ENCODE measurements at places on chromosomes 11 and 22.
A peak's percentile ranks its signal among the peaks of the same experiment; 100 is the strongest.

- DNase-seq, result no peak
Measured at GRCh38 chr11:96465512-96465911, 75.7 kb downstream of the JRKL start.

GRCh38 chr11:66388780-66389386 lies 17.3 kb upstream of the SLC29A2 start:
- DNase-seq, result peak; percentile 66

GRCh38 chr22:17411213-17411612 lies 42.0 kb downstream of the CECR2 start:
- DNase-seq, result peak; percentile 41

GRCh38 chr11:67053896-67054329 lies 2.7 kb upstream of the RHOD start:
- DNase-seq, result peak; percentile 37

DNA sequence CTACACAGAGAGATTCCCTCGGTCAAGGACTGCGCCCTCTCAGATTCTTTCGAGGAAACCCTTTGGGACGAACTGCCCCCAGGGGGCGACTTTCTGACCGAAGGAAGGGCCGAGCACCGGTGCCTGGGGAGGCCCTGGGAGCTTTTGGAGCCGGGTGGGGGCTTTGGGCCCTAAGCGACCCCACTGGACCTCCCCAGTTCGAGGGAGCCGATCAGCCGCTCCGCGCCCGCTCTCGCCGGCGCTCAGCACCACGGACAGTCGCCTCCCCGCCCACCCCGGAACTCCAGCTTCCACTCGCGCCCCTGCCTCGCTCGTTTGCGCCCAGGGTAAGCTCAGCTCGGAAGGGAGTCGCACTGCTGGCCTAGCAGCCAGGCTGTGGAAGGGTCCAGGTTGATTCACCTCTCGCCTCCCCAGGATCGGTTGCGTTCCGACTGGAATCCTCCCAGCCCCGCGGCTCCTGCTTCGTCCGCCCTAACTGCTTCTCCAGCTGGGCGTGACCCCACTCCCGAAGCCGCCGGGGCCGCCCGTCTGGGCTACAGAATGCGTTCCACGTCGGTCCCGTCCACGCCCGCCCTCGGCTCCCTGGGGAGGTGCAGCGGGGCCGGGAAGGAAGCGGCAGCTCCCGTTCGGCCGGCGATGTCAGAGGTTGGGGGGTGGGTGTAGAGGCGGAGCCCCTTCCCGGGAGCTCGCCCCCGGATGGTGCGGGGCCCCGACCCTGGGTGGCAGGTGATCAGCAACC lies 428 bp downstream of the SCN3B start:
- DNase-seq, result peak; percentile 26

- DNase-seq, result no peak
Measured at GRCh38 chr11:103327721-103328120, 218.5 kb downstream of the DYNC2H1 start.

DNA sequence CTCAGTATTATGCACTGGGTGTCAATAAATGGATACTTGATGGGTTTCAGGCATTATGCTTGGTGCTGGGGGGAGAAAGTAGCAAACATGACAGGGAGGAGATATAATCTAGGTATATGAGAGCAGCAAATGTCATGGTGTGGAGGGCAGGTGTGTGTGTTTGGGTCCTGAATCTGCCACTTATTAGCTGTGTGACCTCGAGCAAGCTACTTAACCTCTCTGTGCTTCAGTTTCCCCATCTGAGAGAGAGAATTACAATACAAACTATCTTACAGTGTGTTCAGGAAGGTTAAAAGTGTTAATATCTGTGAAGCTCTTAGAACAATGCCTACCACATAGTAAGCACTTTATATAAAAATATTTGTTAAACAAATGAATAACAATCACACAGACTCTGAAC lies 2.8 kb downstream of the SLC22A8 start:
- no peak for DNase-seq

DNA sequence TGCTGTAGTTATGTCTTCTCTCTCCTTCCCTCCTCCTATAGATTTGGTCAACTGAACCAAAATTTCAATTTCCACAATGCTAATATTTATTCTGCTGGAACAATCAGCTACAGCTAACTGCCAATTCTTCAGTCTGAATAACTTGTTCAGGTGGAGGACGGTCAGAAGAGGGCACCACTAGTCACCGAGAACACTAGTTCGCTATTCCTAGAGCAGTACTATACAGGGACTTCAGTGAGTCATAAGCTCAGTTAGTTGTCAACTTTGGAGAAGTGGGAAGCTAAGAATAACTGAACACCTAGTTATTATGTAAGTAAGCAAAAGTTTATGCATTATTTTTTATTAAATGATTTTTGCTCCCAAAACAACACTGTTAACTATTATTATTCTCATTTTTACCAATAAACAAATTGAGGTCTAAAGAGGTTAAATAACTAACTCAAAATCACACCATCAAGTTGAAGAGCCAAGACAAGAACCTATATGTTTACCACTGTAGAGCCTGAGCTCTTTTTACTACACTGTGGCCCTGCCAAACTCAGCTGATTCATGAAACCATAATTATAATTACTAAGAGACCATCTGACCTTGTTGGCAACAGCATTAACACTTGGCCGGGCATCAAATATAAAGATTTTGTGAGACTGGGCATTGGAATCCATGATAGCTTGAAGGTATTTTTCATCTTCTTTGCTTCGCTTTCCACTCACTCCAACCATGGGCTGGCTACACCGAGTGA lies 59.0 kb downstream of the CEP57 start:
- DNase-seq, result peak; percentile 74

GRCh38 chr11:72912253-72912652 lies 98.0 kb downstream of the ATG16L2 start:
- no peak for DNase-seq

DNA sequence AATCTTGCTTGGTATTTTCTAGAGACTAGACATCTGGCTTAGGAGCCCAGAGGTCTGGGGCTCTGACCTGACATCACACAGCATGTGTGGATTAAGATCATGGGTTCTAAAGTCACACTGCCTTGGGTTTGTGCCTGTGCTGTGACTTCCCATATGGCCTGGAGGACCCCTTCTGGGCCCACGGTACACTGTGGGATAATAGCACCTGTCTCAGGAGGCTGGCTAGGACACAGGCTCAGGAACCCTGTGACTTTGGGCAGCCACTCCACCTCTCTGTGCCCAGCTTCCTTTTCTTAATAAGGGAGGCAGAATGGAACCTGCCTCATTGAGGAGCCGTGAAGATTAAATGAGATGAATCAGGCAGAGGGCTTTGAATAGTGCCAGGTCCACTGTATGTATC lies 99.2 kb upstream of the B3GAT1 start:
- DNase-seq, result no peak

- DNase-seq, result no peak
Measured at GRCh38 chr11:2207773-2208621, 36.4 kb upstream of the TH start.

DNA sequence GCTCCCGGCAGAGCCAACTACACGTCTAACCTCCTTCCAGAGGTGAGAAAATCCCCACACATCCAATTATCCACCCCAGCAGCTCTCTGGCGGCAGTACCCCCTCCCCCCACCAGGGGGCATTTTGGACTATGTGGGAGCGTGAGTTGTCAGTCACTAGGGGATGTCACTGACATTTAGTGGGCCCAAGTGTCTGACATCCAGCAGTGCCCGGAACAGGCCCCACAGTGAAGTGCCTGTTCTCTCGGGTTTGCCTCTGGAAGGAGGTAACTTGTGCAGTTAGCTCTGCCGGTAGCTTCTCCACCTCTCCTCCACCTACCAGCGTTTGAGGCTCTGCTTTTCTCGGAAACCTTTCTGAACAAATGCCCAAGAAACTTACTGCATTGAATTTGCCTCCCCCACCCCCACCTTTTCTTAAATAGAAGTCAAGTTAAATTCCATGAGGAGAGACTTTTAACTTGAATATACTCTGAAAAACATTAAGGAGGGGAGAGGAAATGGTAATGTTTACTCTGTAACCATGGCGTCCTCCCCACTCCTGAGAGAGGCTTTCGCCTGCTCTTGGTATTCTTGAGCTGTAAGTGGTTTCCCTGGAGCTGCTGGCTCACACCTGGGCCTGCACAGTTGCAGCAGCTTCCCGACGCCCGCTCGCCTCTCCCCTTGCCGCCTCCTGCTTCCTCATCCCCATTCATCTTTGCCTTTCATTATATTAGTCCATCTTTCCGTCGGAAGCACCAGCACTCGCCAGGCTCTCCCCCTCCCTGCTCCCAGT lies 112.8 kb downstream of the WNT7B start:
- peak; percentile 38 for DNase-seq

- DNase-seq, result peak; percentile 92
Measured at GRCh38 chr11:12862696-12863469, 146.2 kb upstream of the RASSF10 start.

DNA sequence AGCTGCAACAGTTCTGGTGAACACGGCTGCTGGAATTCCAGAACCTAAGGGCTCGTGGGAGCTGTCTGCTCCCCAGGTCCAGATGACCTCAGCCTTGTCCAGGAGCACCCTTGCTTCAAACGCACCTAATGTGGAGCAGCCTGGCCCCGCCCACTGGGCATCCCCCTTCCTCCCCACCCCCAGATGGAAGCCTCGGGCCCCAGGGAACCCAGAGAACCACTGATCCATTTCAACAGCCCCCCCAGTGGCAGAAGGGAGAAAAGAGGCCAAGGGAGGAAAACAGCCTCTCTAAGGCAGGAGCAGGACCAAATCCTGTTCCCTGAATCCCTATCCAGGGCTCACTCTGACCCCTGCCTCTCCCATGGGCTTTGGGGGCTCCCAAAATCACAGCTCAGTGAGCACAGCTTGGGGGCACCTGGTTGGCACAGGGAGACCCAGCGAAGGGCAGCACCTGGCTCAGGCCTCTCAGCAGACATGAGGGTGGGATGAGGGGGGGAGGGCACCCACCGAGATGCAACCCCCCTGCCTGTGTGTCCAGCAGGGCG lies 1.2 kb downstream of the CYTH4 start:
- DNase-seq, result no peak

GRCh38 chr11:113377681-113378412 lies 9.7 kb upstream of the ANKK1 start:
- peak; percentile 27 for DNase-seq

DNA sequence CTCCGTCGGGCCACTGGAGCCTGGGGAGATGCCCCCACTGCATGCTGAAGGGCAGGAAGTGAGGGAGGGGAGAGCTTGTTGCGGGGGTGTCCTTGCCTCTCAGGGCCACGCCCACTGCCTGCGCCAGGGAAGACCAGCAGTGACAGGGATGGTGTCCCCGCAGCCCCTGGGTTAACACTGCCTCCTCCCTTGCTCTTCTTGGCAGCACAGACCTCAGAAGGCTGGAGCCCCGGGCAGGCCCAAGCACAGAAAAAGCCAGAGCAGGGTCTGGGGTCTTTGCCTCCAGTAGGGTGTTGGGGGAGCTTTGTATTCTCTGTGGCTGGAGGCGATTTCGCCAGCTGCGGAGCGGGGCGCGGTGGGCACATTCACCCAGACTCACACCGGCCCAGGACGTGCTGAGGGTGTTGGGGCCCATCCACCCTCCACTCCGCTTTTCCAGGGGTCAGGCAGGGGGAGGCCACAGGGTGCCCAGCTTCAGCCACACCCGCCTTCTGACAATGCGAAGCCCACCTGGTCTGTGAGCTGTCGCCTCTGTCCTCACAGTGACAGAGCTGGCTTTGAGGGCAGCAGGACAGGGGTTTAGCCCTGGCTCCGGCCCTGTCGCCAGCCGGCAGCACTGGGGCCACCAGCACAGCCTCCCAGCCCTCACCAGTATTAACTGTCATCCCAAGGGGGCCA lies 83.7 kb downstream of the CDKN1C start:
- DNase-seq, result no peak

DNA sequence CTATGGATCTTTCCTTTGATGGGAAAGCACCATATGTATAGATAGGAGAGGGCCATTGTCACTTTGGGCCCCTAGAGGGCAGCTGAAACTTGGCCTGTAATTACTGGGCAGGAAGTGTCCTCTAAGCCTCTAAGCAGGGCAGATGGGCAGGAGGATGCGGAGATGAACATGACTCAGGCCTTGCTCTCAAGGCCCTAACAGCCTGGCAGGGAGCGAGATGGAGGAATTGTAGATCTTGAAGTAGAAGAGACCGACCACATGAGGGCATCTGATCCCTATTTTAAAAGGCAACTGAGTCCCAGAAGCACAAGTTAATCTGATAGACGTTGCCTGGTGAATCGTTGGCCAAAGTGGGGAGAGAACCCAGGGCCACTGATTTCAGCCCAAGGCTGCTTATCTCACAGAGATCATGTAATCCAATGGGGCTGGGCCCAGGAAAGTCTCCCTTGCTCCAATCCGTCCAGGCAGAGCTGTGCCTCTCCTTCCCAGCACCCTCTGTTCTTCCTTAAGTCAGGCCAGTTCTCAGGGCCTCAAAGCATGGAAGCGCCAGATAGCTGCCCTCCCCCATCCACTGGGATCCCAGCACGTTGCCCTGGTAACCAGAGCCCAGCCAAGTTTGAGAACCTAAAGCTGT lies 2.5 kb upstream of the SEPTIN3 start:
- peak; percentile 73 for DNase-seq

- DNase-seq, result peak; percentile 69
Measured at GRCh38 chr11:65314501-65315203, at the start of gene CDC42EP2. CDC42EP2 (plus strand) TSS chr11:65314866; CDS start chr11:65320899, 6,033 bp downstream.

GRCh38 chr22:50505776-50506610 lies 1.5 kb downstream of the LMF2 start:
- DNase-seq, result no peak

DNA sequence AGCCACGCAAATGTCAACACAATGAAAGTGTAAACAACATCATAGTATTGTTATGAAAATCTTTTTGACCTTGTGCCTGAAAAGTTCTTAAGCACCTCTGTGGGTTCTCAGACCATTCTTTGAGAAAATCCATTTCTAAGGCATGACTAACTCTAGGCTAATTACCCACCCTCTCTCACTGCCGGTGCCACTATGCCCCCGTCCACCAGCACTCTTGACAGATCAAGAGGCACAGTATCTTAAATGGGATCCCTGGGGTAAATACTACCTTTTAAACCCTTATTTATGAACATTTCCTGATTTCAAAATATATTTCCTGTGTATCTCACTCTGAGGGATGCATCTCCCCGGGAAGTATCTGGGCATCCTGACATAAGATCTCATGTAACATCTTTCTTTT lies 607.5 kb downstream of the METTL15 start:
- no peak for DNase-seq

DNA sequence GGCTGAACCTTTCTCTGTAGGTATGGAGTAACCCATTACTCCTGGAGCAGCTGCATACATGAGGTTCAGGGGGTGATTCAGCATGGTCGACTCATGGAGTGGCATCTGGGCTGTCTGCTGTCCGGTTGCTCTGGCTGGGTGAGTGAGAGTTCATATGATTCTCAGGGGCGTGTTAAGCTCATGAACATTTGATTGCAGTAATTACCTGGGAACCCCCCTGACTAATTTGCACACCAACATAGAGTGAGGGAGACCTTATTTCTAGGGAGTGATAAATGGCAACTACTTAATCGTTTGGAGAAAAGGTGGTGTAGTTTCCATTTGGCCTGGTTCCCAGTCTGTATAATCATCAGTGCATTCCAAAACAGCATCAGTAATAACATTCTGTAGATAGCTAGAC lies 661.9 kb downstream of the ETS1 start:
- peak; percentile 56 for DNase-seq

- DNase-seq, result no peak
Measured at GRCh38 chr22:48053486-48053885, 1291.0 kb downstream of the TBC1D22A start.

DNA sequence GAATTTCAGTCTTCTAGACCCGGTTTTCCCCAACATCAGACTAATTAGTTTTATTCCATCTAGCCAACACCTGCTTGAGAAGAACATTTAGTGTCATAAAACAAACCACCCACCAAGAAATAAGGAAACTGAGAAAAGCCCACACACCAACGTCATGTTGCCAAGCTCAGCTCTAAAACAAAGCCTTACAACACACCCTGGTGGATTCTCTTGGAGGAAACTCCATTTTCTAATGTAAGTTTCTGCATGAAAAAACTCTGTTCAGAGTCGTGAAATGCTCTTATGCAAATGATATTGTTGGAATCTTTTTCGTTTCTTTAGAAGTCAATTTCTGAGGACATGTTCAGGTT lies 105.0 kb upstream of the RAG2 start:
- DNase-seq, result no peak

Data from fibroblast of skin of abdomen (primary cell).